ENCODE measurements at places on chromosomes 13 and 19.
A peak's percentile ranks its signal among the peaks of the same experiment; 100 is the strongest.

- DNase-seq: no peak
These were observed 17.8 kb upstream of the ZNF846 start for GRCh38 chr19:9786342-9786741.

DNA sequence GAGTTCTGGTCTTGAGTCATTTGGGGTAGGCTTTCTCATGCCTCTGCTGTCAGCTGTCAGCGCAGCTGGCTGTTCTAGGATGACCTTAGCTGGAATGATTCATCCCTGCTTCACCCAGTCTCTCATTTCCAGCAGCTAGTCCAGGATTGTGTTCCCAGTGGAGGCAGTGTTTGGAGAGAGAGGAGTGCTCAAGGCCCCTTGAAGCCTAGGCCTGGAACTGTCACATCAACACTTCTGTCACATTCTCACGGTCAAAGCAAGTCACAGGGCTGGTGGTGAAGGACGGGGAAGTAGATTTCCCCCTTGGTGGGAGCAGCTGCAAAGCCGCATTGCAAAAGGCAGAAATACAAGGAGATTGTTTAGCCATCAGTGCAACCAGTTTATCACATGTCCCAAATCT, 15.2 kb downstream of the TPT1 start:
- peak; percentile 46 for DNase-seq

- no peak for DNase-seq
These were observed 758 bp downstream of the BAX start for GRCh38 chr19:48955308-48955958.

DNA sequence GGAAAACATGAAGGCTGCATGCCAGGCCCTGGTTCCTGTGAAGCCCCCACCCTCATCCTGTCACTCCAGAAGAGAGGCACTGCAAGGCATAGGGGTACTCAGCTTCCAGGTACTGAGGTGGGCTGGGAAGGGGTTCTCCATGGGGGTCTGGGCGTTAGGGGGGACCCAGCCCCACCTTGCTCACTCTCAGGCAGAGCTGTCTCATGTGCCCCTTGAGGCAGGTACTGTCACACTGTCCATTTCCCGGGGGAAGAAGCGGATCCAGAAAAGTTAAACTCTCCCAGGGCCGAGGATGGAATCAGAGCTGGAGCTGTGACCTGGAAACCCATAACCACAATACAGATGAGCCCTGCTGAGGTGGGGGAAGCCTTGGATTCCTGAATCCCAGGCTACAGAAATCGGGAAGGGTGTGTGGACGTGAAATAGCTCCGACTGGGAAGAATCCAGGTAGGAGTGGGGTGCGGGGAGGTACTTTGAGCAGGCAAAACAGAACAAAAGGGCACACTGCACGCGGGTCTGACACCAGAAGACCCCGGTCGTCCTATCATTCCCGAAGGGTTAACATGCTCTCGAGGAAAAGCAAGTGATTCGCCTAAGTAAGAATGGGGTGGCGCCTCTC, 540 bp upstream of the USE1 start:
- no peak for DNase-seq

DNA sequence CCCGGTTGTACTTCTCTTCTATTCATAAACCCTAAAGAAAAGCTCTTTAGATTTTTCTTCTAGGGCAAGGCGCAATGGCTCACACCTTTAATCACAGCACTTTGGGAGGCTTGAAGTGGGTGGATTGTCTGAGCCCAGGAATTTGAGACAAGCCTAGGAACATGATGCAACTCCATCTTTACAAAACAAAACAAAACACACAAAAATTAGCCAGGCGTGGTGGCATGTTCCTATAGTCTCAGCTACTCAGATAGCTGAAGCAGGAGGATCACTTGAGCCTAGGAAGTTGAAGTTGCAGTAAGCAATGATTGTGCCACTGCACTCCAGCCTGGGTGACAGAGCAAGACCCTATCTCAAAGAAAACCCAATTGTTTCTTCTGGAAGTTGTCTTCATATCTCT, 240.3 kb downstream of the SHISA2 start:
- no peak for DNase-seq

DNA sequence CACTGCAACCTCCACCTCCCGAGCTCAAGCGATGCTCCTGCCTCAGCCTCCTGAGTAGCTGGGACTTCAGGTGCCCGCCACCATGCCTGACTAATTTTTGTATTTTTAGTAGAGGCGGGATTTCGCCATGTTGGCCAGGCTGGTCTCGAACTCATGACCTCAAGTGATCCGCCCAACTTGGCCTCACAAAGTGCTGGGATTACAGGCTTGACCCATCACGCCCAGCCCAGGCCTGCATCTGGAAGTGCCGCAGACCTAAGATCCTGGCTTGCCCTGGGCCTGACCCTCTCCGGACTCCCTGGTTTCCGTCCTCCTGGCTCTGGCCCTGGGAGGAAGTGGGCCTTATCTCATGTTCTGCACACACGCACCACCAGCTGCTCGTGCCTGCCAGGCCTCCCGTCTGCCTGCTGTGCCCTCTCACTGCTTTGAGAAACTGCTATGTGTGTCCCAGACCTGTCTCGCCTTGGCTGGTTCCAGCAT, 4.7 kb upstream of the PTGIR start:
- DNase-seq: peak; percentile 67

DNA sequence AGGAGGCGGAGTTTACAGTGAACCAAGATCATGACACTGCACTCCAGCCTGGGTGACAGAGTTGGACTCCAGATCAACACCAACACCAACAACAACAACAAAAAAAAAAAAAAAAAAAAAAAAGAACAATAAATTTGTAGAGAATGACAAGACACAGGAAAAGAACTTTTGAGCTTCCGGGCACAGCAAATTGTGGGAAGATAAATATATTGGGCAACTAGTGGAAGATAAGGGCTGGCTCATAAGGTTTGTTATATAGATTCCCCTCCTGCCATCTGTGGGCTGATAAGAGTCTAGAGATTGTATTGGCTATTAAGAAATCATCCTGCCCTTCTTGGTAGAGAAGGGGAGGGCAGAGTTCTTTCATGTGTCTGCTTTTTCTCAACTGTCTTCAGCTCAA, 33.1 kb upstream of the CYP2S1 start:
- DNase-seq: peak; percentile 17

GRCh38 chr13:79482281-79482970, 1.5 kb downstream of the NDFIP2 start:
- DNase-seq: no peak

DNA sequence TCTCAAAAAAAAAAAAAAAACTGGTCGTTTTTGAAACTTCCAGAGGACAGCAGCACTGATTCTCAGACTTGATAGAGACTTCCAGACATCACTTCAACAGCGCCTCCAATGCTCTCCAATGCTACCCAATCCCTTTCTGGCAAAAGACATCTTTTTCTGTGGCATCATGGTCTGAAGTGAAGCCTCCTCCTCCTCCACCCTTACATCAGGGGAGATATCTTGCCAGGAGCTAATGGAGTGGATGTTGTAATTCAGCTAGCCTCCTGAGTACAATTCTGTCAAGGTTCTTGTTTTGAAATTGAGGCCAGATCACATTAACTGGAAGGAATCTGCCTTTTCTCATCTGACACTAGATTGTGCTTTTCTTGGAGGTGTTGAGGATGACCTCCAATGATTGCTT, 24.2 kb downstream of the FXYD5 start:
- no peak for DNase-seq

DNA sequence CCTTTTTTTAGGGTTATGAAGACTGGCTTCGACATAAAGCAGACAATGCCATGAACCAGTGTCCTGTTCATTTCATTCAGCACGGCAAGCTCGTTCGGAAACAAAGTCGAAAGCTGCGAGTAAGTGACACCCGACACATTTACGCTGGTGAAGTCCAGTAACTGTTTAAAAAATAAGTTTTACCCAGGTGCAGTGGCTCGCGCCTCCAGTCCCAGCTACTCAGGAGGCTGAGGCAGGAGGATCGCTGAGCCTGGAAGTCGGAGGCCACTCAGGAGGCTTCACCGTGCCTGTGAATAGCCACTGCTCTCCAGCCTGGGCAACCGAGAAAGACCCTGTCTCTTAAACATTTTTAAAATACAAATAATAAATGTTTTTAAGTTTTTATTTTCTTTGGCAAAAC, 120.8 kb downstream of the ATP11A start:
- DNase-seq: no peak

- no peak for DNase-seq
These were observed 8.6 kb upstream of the POMP start for GRCh38 chr13:28650284-28650683.

- DNase-seq: no peak
These were observed 2.1 kb downstream of the ANKRD27 start for GRCh38 chr19:32672841-32673240.

- DNase-seq: no peak
These were observed 10.0 kb upstream of the OXGR1 start for GRCh38 chr13:97004096-97004876.

DNA sequence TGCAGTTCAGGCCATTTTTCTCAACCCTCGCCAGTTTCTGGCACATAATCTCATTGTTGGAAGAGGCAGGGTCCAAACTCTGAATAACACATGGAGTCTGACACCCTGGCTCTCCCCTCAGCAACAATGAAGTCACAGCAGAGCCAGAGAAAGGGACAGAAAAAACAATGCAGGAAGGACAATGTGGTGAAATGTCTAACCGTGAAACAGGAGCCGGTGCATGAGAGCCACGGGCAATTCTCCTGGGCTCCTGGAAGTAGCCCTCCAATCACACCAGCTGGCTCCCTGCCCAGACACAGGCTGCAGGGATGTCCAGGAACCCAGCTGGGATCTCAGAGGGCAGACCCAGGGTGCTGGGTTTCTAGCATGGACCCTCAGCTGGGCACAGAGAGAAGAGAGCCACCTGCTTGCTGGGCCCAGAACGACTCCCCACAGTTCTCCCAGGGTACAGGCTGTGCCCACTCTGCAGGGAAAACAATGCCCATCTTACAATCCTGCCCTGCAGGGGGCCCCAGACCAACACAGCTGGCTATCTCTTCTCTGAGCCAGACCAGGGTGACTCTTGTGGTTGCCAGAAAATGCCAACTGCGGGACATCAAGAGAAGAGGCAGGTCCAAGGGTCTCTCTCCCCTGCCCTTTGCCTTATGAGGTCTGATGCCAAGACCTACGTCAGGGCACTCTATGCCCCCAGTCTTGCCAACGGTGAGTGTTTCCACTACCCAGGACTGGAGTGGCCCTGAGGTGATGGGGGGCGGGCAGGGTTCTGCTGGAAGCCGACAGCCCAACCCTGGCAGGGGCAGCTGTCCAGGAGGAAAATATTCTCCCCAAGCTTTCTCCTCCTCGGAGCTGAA, 64.5 kb downstream of the CEBPG start:
- DNase-seq: no peak

- no peak for DNase-seq
These were observed 4.9 kb upstream of the ESD start for GRCh38 chr13:46801858-46802257.

GRCh38 chr19:2021453-2022140, 6.1 kb upstream of the BTBD2 start:
- no peak for DNase-seq

GRCh38 chr19:34649886-34650543, 26.9 kb downstream of the SCGB2B2 start:
- DNase-seq: no peak

DNA sequence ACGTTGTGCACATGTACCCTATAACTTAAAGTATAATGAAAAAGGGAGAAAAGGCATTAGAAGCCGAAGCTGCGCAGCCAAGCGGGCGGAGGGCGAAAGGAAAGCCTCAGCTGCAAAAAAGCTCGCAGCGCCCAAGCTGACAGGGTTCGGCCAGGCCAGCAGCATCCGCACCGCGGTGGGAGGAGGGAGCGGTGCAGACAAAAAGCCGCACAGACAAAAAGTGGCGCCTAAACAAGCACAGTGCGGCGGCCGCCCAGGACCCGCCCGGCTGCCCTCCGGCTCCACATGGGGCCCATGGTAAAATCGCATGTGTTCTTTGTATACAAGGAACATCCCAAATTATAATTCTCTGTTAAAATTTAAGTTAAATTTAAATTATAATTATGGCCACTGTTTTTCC, 42.4 kb downstream of the PSG3 start:
- DNase-seq: no peak

DNA sequence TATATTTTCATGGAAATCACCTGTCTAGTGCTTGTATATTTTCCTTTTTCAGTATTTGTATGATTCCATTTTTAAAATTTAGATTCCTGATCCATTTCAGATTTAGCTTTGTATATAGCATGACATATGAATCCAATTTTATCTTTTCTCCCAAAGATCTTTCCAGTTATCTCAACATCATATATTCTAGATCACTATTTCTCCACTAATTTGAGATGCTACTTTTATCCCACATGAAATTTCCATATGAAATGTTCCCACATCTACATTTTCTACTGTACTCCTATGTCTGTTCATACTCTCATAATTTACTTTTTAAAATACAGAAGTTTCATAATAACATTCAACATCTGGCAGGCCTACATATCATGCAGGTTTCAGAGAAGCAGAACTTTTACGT, 1784.1 kb downstream of the SLITRK5 start:
- no peak for DNase-seq

GRCh38 chr13:42048342-42048683, at the start of gene DGKH:
DGKH (plus strand) TSS chr13:42048648; CDS start chr13:42048774, 126 bp downstream.
- peak; percentile 44 for DNase-seq

- peak; percentile 35 for DNase-seq
These were observed 51.4 kb downstream of the NBEA start for GRCh38 chr13:34993470-34993869.

- peak; percentile 29 for DNase-seq
These were observed 46.2 kb downstream of the DCT start for GRCh38 chr13:94433055-94433961.

DNA sequence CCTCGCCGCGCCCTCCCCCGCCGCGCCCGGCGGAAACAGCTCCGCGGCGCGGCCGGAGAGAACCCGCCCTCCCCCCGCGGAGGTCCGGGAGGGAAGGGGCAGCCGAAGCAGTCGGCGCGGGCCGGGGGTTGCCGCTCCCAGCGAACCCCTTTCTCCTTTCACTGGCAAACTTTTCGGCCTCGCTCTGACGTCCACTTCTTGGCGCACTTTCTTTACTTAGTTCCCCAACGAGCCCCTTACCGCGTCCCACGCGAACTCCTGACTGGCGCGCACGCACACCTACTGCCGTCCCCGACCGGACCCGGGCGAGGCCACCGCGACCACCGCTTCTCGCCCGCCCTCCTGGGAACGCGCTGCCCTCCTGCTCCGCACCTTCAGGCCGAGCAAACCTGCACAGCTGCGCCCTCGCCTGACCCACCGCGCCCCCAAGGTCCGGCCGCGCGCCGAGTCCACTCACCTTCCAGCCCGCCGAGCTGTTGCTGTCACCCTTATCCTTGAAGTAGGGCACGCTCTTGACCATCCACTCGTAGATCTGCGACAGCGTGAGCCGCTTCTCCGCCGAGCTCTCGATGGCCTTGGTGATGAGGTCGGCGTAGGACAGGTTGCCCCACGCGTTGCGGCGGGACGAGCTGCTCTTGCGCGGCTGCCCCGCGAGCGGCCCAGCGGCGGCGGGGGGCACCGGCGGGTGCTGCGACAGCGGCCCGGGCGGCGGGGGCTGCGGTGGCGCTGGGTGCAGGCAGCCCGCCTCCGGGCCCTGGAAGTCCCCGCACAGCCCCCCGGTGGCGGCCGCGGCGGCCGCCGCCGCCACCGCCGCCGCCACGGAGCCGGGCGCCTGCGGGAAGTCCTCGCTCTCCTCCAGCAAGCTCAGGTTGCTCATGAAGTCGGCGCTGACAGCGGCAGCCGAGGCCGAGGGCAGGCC, 1.1 kb downstream of the FOXO1 start:
- no peak for DNase-seq

- DNase-seq: no peak
These were observed 4.6 kb downstream of the KLK1 start for GRCh38 chr19:50818859-50819472.

GRCh38 chr13:40403509-40404241, 262.8 kb downstream of the FOXO1 start:
- DNase-seq: no peak

Measured in KBM-7 (cell line).